ENCODE measurements at places on chromosomes 2 and 18.

GRCh38 chr2:85899849-85900248, 11.1 kb upstream of the ST3GAL5 start:
- H3K36me3 ChIP-seq = peaks cover 15% of the 10 kb centered on the region
- H3K4me1 ChIP-seq = peaks cover 25% of the 10 kb centered on the region
- DNase-seq = no peak
- H3K4me3 ChIP-seq = no peak overlapping the region
- H3K27ac ChIP-seq = no peak overlapping the region
- no peaks in the 10 kb centered on the region for H3K27me3 ChIP-seq

- no peak overlapping the region for H3K4me3 ChIP-seq
- DNase-seq = no peak
- no peaks in the 10 kb centered on the region for H3K36me3 ChIP-seq
- no peak overlapping the region for H3K27ac ChIP-seq
These were observed 324.0 kb downstream of the IRS1 start for GRCh38 chr2:226475650-226476049.

DNA sequence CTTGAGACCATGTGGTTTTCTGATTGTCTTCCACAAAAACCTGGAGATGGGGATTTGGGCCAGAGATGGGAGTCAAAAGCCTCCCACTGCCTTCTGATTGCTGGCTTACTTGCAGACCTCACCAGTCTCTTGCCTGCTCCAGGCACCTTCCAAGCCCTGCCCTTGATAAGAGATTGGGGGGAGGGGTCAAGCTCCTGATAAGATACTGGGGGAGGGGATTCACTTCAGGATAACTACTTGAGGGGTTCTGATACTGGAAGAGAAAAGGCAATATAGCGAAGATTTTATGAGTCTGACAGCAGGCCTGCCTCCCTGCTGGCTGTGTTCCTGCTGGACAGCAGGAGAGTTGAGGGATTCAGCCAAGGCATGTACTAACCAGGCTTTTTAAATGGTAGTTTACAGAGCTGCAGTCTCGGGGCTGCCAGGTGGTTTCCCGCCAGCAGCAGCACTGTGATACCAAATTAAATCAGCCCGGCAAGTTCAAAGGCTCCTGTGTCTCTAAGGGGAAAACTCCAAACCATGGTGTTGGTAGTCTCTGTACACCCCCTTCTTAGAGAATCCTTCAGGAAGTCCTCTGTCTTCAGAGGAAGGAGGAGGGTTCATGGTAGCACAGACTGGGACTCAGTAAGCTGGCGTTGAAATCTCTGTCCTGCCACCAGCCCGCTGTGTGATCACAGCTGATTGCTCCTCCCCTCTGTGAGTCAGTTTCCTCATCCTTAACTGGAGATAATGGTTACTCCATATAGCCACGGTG, 58.3 kb downstream of the FBXO36 start:
- H3K4me1 ChIP-seq = peaks cover 5% of the 10 kb centered on the region
- no peaks in the 10 kb centered on the region for H3K27me3 ChIP-seq
- no peak overlapping the region for H3K4me3 ChIP-seq
- DNase-seq = peak; percentile 7
- H3K27ac ChIP-seq = no peak overlapping the region

DNA sequence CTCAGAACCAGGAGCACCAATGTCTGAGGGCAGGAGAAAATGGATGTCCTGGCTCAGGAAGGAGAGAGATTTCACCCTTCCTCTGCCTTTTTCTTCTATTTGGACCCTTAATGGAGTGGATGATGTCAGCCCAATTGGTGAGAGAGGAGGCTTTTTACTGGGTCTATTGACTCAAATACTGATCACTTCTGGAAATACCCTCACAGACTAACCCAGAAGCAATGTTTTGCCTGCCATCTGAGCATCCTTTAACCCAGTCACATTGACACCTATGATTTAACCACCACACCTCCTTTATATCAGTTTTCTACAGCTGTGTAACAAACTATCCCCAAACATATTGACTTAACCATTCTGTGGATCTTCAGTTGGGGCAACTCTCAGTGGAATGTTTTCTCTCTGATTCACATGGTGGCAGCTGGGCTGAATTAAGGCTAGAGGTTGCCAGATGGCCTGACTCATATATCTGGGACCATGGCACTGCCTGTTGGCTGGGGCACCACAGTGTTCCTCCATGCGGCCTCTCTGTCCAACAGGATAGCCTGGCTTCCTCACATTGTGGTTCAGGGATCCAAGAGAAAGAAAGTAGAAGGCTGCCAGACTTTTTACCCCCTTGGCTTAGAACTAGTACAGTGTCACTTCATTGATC, 18.2 kb upstream of the MBOAT2 start:
- peaks cover 6% of the 10 kb centered on the region for H3K27me3 ChIP-seq
- no peak overlapping the region for H3K4me3 ChIP-seq
- no peaks in the 10 kb centered on the region for H3K4me1 ChIP-seq
- no peak overlapping the region for H3K27ac ChIP-seq
- no peaks in the 10 kb centered on the region for H3K36me3 ChIP-seq

DNA sequence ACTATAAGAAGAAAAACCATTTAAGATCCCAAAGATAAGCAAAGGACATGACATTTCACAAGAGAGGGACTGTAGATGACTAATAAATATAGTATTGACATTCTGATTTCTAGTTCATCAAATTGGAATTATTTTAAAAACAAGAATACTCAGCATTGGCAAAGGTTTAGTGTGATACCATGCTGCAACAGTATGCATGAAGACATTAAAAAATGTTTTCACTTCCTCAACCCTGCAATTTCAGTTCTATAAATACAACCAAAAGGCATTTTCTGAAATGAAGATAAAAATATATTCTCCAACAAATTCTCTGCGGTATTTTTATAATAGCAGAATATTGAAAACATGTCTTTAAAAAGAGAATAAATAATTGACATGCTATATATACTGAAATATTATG, 2.1 kb downstream of the C2orf81 start:
- H3K4me3 ChIP-seq = no peak overlapping the region
- no peaks in the 10 kb centered on the region for H3K27me3 ChIP-seq
- DNase-seq = no peak

DNA sequence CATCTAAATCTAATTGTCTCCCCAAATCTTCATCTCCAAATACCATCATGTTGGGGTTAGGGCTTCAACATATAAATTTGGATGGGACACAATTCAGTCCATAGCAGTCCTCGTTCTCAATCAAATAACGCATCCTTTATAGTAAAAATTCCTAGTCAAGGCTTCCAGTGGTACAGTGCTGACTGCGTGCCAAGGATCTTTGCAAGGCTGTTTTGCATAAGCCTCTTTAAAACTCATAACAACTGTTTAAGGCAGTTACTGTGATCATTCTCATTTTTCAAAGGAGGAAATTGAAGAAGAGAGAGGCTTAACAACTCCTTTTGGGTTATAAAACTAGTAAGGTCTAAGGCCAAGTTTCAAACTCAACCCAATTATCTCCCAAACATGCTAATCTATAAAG, 666.9 kb downstream of the NYAP2 start:
- peaks cover 7% of the 10 kb centered on the region for H3K27me3 ChIP-seq
- no peak for DNase-seq
- no peaks in the 10 kb centered on the region for H3K4me1 ChIP-seq
- H3K4me3 ChIP-seq = no peak overlapping the region
- no peak overlapping the region for H3K27ac ChIP-seq

GRCh38 chr18:21073180-21073579, 38.4 kb downstream of the ROCK1 start:
- H3K4me1 ChIP-seq = peaks cover 51% of the 10 kb centered on the region
- no peak for DNase-seq
- H3K27me3 ChIP-seq = no peaks in the 10 kb centered on the region
- peaks cover 5% of the 10 kb centered on the region for H3K36me3 ChIP-seq
- H3K27ac ChIP-seq = no peak overlapping the region

DNA sequence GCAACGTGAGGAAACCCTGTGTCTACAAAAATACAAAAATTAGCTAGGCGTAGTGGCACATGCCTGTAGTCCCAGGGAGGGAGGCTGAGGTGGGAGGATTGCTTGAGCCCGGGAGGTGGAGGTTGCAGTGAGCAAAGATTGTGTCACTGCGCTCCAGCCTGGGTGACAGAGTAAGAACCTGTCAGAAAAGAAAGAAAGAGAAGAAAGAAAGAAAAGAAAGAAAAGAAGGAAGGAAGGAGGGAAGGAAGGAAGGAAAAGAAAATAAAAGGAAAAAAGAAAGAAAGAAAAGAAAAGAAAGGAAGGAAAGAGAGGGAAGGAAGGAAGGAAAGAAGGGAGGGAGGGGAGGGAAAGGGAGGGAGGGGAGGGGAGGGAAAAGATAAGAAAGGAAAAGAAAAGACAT, 89.9 kb upstream of the HPCAL1 start:
- no peak for DNase-seq
- peak overlapping the region; percentile 26 for H3K27ac ChIP-seq
- no peaks in the 10 kb centered on the region for H3K27me3 ChIP-seq
- H3K36me3 ChIP-seq = no peaks in the 10 kb centered on the region
- H3K4me3 ChIP-seq = no peak overlapping the region
- H3K4me1 ChIP-seq = no peaks in the 10 kb centered on the region

- no peak overlapping the region for H3K27ac ChIP-seq
- no peaks in the 10 kb centered on the region for H3K4me1 ChIP-seq
- DNase-seq = no peak
- H3K36me3 ChIP-seq = no peaks in the 10 kb centered on the region
- no peak overlapping the region for H3K4me3 ChIP-seq
These were observed 43.3 kb upstream of the SETBP1 start for GRCh38 chr18:44637210-44638033.

GRCh38 chr2:12587729-12588522, 128.8 kb upstream of the TRIB2 start:
- peaks cover 39% of the 10 kb centered on the region for H3K4me1 ChIP-seq
- H3K36me3 ChIP-seq = peaks cover 4% of the 10 kb centered on the region
- DNase-seq = peak; percentile 13
- peak overlapping the region; percentile 82 for H3K27ac ChIP-seq

- peaks cover 10% of the 10 kb centered on the region for H3K36me3 ChIP-seq
- no peak for DNase-seq
- H3K4me1 ChIP-seq = no peaks in the 10 kb centered on the region
- H3K27me3 ChIP-seq = no peaks in the 10 kb centered on the region
These were observed 68.2 kb downstream of the OTX1 start for GRCh38 chr2:63118821-63119220.

GRCh38 chr2:51153236-51153635, 121.3 kb upstream of the NRXN1 start:
- H3K36me3 ChIP-seq = no peaks in the 10 kb centered on the region
- DNase-seq = no peak
- H3K27me3 ChIP-seq = no peaks in the 10 kb centered on the region
- H3K4me3 ChIP-seq = no peak overlapping the region
- H3K27ac ChIP-seq = no peak overlapping the region
- H3K4me1 ChIP-seq = no peaks in the 10 kb centered on the region

- peaks cover 28% of the 10 kb centered on the region for H3K27me3 ChIP-seq
- H3K27ac ChIP-seq = no peak overlapping the region
- H3K4me1 ChIP-seq = peaks cover 9% of the 10 kb centered on the region
- DNase-seq = no peak
- H3K4me3 ChIP-seq = no peak overlapping the region
These were observed 752 bp upstream of the BAZ2B start for GRCh38 chr2:159617100-159617499.

- no peaks in the 10 kb centered on the region for H3K27me3 ChIP-seq
- H3K4me3 ChIP-seq = no peak overlapping the region
- no peak for DNase-seq
- H3K36me3 ChIP-seq = no peaks in the 10 kb centered on the region
- no peaks in the 10 kb centered on the region for H3K4me1 ChIP-seq
These were observed 340.7 kb downstream of the MBD2 start for GRCh38 chr18:53883771-53884170.

DNA sequence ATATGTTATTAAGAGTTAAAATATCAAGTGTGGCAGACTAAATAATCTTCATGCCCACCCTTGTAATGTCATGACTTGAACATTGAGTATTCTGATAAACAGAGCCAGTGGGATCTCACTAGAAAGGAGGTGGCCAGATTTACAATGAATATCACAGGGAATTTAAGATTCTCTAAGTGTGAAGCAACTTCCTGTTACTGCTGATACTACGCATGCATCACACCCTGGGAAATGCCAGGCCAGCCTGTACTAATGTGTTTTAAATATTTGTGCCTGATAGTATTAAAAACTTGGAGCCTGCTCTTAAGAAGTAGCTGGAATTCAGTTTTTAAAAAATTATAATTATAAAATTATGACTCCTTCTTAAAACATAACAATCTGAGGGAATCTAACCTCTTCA, 148.3 kb downstream of the LAMA3 start:
- H3K4me1 ChIP-seq = peaks cover 6% of the 10 kb centered on the region
- DNase-seq = no peak
- H3K36me3 ChIP-seq = no peaks in the 10 kb centered on the region
- H3K27me3 ChIP-seq = no peaks in the 10 kb centered on the region

DNA sequence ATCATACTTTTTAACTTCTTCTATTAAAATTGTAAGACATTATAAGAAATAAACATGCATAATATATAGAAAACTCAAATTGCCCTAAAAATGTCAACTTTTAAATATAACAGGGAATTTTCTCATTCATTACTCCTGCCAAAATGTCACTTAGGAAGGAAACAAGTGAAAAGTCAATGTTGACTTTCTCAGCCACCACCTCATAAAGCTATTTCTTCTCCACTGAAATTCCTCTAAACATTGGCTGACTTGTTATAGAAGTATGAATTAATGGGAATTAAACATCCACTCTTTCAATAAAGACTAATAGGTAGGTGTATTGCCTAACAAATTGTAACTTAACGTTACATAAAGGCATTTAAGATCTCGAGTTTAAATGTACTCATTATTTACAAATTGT, 499.7 kb upstream of the SYT4 start:
- no peaks in the 10 kb centered on the region for H3K36me3 ChIP-seq
- H3K4me3 ChIP-seq = no peak overlapping the region
- H3K27me3 ChIP-seq = no peaks in the 10 kb centered on the region
- H3K27ac ChIP-seq = no peak overlapping the region
- H3K4me1 ChIP-seq = no peaks in the 10 kb centered on the region

Data from activated naive CD8-positive, alpha-beta T cell treated with anti-CD3 and anti-CD28 coated beads for 36 hours (primary cell).